ENCODE measurements at places on chromosomes 7 and 10.

DNA sequence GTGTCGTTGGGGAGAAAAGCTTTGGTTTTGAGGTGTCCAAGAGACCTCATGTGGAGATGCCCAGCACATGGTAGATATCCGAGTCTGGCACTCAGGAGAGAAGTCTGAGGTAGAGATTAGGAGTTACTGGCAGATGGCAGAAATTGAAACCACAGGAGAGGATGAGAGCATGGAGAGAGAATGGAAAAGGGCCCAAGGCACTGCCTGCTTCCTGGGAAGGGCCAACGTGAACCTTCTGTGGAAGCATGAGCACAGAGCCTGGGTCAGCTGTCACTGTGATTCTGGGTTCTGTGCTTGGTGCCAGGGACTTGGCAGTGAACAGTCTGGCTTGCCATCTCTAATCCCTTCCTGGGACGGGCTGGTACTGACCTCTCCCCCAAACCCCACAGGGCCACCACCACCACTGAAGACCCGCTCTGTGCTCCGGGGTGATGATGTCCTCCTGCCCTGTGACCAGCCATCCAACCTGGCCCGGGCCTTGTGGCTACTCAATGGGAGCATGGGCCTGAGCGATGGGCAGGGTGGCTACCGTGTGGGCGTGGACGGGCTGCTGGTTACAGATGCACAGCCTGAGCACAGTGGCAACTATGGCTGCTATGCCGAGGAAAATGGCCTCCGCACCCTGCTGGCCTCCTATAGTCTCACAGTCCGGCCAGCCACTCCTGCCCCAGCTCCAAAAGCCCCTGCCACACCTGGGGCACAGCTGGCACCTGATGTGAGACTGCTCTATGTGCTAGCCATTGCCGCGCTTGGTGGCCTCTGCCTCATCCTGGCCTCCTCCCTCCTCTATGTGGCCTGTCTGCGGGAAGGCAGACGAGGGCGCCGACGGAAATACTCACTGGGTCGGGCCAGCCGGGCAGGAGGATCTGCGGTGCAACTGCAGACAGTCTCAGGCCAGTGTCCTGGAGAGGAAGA lies 4.1 kb downstream of the MRPL43 start:
- DNase-seq, result no peak

DNA sequence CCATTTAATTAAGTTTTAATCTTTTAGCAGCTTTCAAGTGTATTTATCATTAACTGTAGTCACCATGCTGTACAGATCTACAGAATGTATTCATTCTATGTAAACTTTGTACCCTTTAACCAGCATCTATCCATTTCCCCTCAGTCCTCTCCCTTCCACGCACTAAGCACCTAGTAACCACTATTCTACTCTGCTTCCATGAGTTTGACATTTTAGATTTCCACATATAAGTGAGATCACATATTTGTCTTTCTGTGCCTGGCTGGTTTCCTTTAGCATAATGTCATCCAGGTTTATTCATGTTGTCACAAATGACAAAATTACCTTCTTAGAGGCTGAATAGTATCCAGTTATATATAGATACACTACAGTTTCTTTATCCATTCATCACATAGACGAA lies 79.7 kb downstream of the BTAF1 start:
- DNase-seq, result no peak

DNA sequence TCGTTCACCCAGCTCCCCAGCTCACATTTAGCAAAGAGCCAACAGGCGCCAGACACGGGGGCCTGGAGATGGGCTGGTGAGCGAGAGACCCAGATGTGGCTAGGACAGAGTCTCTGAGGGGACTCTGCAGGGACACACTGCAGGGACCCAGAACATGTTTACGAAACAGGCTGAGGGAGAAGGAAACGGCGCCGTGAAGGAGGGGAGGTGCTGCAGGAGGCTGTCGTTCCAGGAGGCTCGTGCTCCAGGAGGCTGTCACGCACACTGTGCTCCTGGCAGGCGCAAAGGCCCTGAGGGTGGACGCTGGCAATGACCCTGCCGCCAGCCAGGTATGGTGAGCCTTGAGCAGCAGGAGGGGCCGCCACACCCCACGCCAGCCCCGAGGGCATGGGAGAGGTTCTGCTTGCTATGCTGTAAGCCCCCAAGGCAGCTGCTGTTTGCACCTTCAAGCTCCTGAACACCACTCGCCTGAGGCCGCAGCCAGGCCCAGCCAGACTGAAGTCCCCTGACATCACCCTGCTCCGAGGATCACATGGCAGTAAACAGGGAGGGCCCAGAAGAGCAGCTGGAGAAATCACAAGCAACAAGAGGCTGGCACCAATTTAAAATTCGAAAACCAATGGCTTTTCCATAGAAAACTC lies 27.3 kb downstream of the ADAP1 start:
- no peak for DNase-seq

GRCh38 chr10:23060918-23061317 lies 34.5 kb upstream of the MSRB2 start:
- no peak for DNase-seq

DNA sequence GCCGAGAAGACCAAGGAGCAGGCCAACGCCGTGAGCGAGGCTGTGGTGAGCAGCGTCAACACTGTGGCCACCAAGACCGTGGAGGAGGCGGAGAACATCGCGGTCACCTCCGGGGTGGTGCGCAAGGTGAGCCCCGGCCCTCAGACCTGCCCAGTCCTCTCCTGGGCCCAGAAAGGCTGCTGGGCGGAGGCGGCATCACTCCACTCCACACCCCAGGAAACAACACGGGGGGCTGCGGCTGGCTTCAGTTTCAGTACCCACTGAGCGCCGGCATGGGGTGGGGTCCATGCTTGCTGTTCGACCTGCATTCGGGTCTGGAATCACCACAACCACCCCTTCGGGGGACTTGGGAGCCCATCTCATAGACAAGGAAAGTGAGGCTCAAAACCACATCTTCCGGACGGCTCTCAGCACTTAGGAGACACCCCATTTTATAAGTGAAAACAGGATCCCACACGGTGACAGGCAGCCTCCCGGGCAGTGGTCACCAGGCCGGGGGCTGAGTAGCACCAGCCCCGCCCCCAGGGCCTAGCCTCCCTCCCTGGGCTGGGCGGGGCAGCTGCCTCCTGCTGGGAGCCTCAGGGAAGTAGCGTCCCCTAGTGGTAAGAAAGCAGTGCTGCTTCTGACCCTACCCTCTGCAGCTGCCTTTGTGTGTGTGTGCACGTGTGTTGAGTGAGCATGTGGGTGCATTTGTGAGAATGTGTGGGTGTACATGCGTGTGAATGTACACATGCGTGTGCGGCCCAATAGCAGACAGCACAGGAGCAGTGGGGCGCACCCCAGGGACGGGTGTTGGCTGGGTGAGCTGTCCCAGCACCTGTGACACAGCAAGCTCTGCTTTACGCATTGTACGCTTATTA lies 1.8 kb downstream of the SNCG start:
- peak; percentile 87 for DNase-seq

DNA sequence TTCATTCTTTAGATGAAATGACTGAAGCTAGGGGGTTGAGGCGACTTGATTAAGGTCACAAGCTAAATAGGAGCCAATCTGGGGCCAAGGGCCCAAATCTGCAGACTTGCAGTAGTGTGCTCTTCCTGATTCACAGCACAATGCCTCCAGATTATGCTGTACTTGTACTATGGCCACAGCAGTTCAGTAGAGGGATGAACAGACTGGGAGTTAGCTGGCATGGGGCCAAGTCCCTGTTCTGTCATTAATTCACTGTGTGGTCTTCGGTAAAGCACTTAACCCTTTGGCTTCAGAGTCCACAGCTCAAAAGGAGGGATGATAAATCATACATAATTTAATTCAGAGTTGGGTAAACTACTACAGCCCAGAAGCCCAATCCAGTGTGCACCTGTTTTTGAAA lies 196.8 kb downstream of the XPNPEP1 start:
- DNase-seq, result no peak

GRCh38 chr7:104793066-104793465 lies 220.9 kb upstream of the KMT2E start:
- DNase-seq, result no peak

- DNase-seq, result no peak
Measured at GRCh38 chr10:43958071-43958432, 309.4 kb upstream of the ZNF32 start.

- DNase-seq, result no peak
Measured at GRCh38 chr7:28126410-28127041, 54.1 kb downstream of the JAZF1 start.

- peak; percentile 9 for DNase-seq
Measured at GRCh38 chr10:30493609-30494530, 59.9 kb downstream of the MAP3K8 start.

GRCh38 chr10:126511917-126512479 lies 123.7 kb upstream of the ADAM12 start:
- DNase-seq, result no peak

- no peak for DNase-seq
Measured at GRCh38 chr10:90007226-90007625, 305.8 kb downstream of the KIF20B start.

DNA sequence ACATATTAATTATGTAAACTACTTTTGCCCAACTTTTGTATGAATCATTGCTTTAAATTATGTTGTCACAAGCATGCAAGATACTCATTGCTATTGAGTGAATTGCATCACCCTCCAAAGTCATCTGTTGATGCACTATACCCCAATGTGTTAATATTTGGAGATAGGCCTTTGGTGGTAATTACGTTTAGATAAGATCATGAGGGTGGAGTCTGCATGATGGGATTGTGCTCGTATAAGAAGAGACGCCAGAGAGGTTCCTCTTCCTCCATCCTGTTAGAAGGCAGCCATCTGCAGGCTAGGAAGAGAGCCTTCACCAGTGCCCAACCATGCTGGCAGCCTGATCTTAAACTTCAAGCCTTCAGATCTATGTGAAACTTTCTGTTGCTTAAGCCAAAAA lies 95.3 kb upstream of the MAGI2 start:
- DNase-seq, result peak; percentile 12

GRCh38 chr7:35314354-35314753 lies 60.5 kb upstream of the TBX20 start:
- DNase-seq, result no peak

All from DMS53 (cell line).